ENCODE measurements at places on chromosomes 16 and 17.

GRCh38 chr16:63488955-63489354, 1452.7 kb upstream of the CDH8 start:
- DNase-seq: no peak

DNA sequence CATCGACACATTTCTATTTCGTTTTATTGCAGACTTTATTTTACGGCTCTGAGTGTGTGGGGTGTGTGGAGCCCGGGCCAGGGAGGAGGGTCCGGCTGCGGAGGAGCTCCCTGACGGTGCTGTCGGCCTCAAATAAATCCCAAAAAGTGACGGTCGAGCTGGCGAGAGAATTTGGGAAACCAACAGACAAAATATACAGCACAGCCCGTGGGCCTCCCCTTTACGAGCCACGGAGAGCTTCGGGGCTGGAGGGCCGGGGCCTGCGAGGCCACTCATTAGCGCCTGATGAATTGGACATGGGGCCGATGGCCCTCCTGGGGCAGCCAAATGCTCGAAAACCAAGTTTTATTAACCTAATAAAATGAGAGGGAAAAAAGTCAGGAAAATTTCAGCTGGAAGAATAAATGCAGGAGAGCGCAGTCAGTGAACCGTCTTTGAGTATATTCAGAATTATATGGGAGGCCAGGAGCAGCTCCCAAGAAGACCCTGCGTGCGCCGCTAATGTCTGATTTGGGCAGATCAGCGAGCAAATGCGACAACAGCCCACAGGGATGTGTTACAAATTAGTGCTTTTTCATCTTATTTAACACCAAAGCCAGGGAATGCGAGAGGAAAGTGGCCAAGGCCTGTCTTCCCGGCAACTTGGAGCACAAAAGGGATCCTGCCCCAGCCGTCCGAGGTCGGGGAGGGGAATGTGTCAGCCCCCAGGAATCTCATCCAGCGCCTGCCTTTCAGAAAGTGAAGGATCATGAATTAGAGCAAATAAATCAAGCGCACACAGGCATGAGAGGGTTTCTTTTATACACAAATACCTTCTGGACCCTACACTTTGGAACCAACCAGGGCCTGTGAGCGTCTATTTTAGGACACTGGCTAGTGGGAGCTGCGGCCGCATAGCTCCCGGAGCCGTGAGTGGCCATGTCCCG, 249.1 kb downstream of the C16orf95 start:
- no peak for DNase-seq

DNA sequence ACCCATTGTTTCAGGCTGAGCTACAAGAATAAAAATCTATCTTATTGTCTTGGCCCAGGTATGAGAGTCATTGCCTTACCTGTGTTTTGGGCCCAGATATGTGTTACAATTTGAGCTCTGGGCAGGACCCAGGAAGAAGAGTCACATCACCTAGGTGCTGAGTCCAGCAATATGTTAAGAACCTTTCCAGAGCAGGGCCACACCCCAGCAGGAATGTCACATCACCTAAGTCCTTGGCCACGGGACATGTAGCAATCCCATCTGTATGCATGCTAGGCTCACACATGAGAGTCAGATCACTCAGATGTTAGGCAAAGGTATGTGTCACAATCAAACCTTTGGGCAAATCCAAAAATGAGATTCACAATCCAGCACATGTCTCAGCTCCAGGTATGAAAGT, 2103.5 kb downstream of the TP53TG3F start:
- no peak for DNase-seq

- DNase-seq: peak; percentile 26
These were observed 60.1 kb upstream of the TMEM132E start for GRCh38 chr17:34519282-34519681.

GRCh38 chr17:45313421-45313771, 3.4 kb downstream of the MAP3K14 start:
- DNase-seq: no peak

- peak; percentile 73 for DNase-seq
These were observed 689 bp upstream of the TBC1D24 start for GRCh38 chr16:2473999-2474876.

GRCh38 chr16:89404561-89404960, 85.8 kb downstream of the ANKRD11 start:
- no peak for DNase-seq

DNA sequence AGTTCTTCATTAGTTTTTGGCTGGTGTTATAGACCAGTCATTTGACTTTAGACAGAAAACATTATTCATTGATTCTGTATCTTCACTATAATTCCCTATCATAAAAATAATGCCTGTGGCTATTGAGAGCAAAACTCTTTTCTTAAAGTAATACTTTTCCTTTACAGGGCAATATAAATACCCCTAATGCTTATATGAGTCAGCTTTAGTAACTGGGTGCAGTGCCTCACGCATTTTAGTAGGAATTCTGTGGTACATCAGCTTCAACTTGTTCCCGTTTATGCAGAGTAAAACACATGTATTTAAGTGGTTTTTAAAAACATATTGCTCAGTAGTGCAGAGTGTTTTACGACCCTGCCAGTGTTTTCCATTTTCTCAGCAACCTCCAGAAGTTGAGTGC, 68.1 kb downstream of the SEC14L1 start:
- DNase-seq: no peak

GRCh38 chr17:58083491-58084316, 485 bp downstream of the DYNLL2 start:
- DNase-seq: peak; percentile 78

GRCh38 chr17:40535924-40536294, 29.4 kb downstream of the CCR7 start:
- no peak for DNase-seq

DNA sequence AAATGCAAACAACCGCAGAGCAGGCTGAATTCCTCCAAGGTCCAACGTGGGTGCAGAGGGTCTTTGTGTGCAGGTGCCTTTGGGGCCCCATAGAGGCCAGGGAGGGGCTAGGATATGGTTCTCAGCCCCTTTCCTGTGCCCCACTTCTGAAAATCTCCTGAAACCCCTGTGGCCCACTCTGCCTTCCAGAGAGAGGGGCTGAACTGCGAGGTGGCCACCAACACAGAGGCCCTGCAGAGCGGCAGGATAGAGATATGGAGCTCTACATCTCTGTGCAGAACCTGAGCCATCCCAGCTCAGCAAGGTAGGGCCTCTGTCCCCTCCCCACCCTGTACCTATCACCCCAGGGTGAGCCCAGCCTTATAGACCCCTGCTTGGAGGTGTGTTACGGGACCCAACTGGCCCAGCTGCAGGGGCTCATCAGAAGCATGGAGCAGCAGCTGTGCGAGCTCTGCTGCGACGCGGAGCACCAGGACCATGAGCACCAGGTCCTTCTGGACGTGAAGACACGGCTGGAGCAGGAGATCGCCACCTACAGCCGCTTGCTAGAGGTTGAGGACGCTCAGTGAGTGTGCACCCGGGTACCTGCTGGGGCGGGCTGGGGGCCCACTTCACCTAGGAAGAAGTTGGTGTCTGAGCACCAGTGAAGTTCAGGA, 5.5 kb downstream of the USP6 start:
- peak; percentile 8 for DNase-seq

- peak; percentile 31 for DNase-seq
These were observed 1.8 kb upstream of the RARA start for GRCh38 chr17:40307001-40307730.

DNA sequence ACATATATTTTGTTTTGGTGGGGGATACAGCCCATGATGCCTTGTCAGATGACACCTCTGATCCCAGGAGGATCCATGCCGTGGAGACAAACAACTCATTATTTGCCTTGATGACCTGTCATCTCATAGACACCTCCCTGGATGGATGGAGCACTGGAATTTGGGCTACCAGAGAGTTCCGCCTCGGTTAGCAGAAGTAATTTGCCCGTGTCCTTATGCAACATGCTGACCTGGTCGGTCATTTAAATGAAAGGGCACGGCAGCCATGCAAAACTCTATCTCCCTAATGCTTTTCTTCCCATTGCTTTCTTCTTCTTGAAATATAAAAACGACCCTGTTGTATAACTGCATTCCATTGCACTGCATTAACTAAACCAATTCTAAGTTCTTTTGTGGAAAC, 145.3 kb downstream of the GRIN2A start:
- no peak for DNase-seq

GRCh38 chr16:87733190-87733589, 32.6 kb downstream of the KLHDC4 start:
- peak; percentile 36 for DNase-seq

- DNase-seq: no peak
These were observed 66.9 kb downstream of the ABR start for GRCh38 chr17:1112875-1113274.

DNA sequence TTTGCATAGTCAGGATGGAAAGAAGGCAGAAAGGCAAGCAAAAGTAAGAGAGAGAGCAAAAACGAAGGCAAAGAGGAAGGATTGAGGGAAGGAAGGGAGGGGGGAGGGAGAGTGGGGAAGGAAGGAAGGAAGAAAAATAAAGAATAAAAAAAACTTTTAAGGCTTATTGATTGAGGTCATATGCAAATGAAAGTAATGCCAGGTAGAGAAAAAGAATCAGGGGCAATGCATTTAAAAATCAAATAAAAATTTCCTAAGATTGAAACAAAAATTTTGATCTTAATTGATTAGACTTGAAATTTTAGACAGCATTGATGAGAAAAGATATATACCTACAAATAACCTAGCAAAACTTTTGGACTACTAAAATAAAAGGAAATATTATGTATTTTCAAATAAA, 153.9 kb upstream of the KIF2B start:
- no peak for DNase-seq

DNA sequence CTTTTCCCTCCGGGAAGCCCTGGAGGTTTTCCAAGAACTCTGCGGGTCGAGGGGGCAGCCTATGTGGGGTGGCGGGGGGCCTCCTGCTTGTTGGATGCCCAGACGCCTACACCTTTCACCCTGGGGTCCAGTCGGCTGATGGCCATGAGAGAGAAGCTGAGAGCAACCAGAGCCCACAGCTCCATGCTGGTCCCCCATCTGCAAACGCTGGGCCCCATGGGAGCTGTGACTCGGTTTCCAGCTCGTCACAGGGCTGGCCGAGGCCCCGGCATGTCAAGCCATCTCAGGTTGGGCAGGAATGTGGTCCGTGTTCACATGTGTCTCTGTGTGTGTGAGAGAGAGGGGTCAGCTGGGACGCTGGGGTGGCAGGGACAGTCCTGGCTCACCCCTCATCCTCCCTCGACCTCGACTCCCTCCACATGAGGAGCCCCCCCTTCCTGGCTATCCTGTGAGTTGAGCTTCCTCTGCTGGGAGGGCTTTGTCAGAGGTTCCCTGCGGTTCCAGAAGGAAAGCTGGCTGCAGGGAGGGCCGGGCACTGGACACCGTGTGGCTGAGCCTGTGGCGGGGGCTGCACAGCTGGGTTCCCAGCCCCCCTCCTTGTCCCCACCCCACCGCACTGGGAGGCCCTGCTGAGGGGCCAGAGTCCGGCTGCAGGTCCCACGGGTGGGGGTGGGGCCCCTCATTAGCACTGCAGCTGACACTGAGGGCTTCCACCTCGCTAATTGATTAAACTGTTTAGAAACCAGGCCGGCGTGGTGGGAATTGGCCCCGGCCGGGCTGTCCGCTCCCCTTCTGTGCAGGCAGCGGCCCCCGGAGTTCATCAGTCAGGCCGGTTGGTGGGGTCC, 19.1 kb downstream of the METRNL start:
- no peak for DNase-seq

- no peak for DNase-seq
These were observed 7.5 kb downstream of the NFATC2IP start for GRCh38 chr16:28958216-28958615.

DNA sequence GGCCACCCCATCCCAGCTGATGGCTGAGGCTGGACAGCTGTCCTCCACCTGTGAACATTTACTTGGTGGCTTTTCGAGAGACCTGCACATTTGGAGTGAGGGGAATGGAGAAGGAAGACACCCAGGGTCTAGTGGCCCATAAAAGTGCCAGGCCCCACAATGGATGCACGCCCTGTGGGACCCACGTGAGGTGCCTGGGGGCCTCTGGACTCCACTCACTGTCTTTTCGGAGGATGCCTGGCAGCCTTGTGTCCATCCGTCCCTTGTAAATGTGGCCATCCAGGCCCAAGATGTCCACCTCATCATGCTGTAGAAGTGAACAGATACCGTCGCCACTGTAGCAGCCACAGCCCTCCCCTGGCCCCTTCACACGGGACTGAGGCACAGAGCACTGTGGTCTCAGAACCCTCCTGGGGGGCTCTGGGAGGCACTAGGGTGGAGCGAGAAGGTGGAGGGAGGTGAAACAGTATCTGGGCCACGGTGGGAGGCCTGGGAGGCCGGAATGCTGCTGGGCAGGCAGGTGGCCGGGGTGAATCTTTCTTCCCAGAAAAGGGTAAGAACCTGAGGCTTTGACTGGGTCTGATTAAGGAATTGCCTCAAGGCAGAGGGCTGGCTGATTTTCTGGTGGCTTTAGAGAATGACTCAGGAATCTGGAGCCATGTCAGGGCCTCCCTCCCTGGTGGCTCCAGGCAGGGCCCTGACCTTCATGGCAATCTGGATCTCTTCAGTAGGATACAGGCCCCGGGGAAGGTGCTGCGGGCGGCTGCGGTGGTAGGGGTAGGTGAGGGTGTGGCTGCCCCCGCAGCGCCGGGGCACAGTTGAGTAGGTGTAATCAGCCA, 11.5 kb downstream of the UBALD2 start:
- DNase-seq: peak; percentile 28

DNA sequence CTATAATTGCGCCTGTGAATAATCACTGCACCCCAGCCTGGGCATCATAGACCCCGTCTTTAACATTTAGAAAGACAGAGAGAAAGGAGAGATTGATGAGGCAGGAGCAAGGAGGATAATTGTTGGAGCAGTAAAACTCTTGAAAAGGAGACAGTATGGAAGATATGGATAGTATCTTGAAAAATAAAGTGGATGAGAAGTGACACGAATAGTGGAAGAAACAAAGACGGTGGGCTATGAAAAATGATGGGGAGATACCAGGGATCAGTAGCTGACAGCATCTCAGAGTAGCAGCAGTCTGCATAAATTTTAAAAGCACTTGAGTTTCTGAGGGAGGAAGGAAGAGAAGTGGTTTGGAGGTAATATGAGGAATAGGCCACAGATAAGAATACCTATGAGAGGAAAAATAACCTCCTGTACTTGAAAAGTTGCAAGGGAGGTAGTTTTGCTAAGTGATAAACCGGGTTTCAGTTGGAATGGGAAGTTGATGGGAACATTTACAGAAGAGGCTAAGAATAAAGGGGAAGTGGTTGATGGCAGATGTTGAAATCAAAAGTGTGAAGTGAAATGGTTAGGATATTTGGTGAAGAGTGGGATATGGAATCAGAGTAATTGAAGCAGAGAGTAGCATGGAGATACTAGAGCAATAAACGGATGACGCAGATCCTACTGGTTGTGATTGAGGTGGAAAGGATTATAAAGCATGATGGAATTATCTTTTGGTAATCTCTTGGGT, 1.8 kb upstream of the PPM1D start:
- no peak for DNase-seq

DNA sequence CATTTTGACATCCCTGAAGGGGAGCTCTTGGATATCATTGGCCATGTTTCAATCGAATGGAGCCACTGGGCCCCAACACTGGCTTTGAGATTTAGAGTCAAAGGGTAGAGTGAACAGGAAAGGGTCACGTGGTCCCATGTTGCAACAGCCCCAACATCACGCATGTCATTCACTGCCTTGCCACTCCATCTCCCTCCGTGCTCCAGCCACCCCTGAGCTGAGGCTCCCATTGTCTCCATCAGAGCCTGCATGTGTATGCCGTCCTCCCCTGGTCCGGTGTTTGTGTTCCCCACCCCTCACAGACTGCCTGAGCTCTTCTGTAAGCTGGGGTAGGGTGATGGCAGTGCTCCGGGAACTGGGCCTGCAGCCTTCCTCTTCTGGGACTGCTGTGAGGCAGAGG, 12.1 kb downstream of the NFE2L1 start:
- DNase-seq: no peak

- DNase-seq: no peak
These were observed 1.9 kb downstream of the HNF1B start for GRCh38 chr17:37742762-37743611.

GRCh38 chr17:11047228-11047627, 193.8 kb upstream of the SHISA6 start:
- no peak for DNase-seq
